ENCODE measurements at places on chromosomes 16 and 17.
A peak's percentile ranks its signal among the peaks of the same experiment; 100 is the strongest.

DNA sequence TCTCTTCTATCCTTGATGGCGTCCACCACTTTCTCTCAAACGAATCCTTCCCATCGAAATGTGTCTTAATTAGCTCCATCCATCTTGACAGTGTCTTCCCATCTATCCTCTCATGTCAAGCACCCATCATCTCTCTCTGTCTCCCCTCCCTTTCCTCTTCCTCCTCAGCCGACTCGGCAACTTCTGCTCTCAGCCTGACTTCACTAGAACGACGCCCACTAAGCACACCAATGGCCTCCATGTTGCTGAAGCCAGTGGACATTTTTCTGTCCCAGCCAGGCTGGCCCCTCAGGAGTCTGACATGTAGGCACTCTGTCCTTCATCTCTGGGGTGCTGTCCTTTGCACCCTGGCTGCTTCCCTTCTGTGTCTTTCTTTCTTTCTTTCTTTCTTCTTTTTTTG is 2.5 kb upstream of the SPATA20 start:
- DNase-seq, result no peak

DNA sequence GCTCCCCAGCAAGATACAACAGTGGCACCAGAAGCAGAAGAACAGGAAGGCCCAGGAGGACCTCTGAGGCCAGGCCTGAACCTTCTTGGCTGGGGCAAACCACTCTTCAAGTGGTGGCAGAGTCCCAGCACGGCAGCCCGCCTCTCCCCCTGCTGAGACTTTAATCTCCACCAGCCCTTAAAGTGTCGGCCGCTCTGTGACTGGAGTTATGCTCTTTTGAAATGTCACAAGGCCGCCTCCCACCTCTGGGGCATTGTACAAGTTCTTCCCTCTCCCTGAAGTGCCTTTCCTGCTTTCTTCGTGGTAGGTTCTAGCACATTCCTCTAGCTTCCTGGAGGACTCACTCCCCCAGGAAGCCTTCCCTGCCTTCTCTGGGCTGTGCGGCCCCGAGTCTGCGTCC is 11.9 kb downstream of the CES3 start:
- no peak for DNase-seq

DNA sequence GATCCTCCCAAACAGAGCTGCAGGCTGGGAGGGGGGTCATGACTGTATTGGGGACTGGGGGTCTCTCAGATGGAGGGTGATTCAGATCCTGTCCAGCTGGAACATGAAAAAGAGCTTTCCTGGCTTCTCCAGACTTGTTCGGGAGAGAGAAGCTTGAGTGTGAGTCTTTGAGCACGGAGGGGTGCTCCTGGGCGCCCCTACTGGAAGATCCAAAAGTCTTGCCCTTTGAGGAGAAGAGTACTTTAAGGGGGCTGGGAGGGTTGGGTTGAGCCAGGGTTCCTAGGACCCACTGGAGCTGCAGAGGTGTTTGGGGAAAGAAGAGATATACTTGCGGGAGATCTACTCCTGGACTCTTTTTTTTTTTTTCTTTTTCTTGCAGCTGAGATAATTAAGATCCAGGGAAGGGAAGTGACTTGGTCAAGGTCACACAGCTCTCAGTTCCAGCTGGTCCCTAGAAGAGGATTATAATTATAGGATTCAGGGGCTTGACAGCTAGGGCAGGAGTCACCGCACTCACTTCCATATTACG is 8.4 kb downstream of the RARA start:
- peak; percentile 59 for DNase-seq

- no peak for DNase-seq
Measured at GRCh38 chr16:4131621-4132020, 15.4 kb upstream of the ADCY9 start.

- peak; percentile 4 for DNase-seq
Measured at GRCh38 chr17:44878627-44879221, 20.5 kb downstream of the EFTUD2 start.

GRCh38 chr17:62101090-62101489 is 36.0 kb upstream of the MED13 start:
- no peak for DNase-seq

GRCh38 chr16:83136419-83136818 is 509.6 kb downstream of the CDH13 start:
- DNase-seq, result no peak

GRCh38 chr16:77675464-77676324 is 46.6 kb upstream of the NUDT7 start:
- peak; percentile 44 for DNase-seq

DNA sequence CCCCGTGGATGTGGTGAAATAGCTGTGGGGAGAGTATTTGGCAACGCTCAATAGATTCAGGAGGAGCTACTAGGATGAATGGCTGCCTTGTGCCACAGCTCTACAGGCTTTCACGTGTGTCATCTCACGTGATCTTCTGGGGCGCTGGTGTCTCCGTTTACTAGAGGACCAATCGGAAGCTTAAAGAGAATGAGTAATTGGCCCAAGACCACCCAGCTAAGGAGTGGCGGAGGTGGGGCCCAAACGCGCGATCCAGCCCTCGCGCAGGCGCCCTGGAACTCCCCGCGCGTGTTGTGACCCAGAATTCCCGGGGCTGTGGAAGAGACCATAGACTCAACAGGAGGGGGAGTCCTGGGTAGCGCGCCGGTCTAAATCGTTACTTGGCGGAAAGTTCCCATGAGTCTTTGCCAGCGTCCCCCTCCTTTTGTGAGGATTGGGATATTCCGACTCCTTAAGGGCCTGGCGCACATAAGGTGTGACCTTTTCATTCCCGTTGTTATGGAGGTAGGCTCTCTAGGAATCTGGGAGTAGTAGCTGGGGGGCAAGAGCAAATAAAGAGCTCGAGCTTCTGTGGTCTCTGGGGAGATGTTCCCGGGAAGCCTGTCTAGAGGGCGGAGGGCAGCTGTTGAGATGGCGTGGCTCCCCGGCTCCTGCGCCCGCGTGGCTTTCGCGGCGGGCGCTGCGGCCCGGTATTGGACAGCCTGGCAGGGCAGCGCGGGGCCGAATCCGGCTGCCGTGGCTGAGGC is 23.4 kb downstream of the TRPV2 start:
- peak; percentile 99 for DNase-seq

- no peak for DNase-seq
Measured at GRCh38 chr16:73531021-73531420, 483.1 kb upstream of the ZFHX3 start.

DNA sequence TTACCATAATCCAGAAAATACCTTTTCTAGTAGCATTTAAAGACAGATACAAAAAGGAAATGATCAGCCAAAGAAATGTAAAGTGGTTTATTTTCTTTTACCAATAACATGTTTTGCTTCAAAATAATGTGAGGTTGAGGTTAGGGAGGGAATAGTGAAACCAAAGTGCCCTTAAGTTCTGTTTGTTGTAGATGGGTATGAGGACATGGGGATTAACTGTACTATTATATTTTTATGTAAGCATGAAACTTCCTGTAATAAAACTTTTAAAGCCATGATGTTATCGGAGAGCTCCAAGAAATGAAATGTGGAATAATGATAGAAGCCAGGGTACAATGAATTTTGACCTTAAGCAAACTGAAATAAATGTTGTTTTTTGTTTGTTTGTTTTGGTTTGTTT is 9.9 kb downstream of the C16orf46 start:
- no peak for DNase-seq

DNA sequence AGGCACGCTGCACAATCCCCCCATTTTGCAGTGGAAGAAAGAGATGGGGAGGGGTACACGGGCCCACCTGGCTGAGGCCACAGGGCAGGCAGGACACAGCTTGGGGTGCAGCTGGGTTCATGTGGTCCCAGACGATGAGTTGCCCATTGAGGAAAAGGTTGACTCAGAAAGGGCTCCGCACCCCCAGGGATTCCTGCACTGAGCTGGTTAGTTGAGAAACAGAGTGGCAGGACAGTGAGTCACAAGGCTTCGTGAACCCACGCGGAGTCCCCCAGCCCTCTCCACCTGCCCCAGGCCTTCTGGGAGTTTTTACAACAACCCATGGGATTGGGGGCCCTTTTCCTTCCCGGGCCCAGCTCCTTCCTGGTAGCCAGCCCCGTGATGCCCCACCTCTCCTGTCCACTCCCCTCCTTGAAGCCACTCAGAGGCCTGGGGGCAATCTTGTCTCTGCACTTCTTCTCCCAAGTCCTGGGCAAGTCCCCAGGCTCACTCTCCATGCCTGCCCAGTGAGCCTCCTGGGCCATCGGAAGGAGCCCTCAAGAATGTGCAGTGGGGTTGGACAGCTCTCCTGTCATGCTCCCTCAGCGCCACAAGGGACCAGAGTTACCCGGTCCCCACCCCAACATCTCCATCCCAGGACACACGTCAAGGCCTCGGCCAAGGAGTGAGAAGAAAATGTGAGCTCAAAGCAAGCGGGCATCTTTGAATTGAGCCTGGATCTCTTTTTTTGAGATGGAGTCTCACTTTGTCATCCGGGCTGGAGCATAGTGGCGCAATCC is 251.2 kb downstream of the PARN start:
- DNase-seq, result no peak

- no peak for DNase-seq
Measured at GRCh38 chr16:67525176-67525860, 3.3 kb upstream of the RIPOR1 start.

DNA sequence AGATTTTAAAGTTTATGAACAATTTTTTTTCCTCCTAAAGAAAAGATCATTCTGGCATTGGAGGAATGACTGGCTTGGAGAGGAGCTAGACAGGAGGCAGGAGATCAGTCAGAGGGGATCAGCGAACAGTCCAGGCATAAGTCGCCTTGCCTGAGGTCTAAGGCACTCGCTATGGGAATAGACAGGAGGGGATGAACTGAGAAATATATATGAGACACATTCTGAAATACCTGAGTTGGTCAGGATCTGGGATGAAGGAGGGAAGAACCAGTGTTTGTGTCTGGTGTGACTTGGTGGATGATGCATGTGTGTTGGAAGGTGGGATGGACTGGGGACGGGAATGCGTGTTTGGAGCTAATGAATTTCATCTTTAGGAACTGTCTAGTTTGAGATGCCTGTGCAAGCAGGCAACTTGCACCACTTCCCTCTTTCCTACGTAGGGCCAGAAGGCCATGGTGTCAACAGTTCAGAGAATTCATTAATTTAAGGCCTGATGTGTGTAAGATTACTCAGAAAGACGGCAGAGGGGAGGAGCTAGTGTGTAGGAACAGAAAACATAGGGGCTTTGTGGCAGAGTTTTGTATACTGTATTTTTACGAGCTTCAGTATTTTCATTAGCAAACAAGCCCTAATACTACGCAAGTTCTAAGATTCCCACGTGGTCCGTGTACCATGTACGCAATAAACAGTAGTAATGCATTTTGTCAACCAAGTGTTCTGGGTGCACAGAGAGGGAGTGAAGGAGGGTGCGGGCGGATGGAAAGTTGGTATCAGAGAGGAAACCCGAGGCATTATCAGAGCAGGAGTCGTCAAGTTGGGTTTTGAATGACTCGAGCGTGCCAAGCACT is 825 bp downstream of the HEATR6 start:
- peak; percentile 36 for DNase-seq

- DNase-seq, result no peak
Measured at GRCh38 chr17:12773153-12773552, 16.1 kb upstream of the ARHGAP44 start.

DNA sequence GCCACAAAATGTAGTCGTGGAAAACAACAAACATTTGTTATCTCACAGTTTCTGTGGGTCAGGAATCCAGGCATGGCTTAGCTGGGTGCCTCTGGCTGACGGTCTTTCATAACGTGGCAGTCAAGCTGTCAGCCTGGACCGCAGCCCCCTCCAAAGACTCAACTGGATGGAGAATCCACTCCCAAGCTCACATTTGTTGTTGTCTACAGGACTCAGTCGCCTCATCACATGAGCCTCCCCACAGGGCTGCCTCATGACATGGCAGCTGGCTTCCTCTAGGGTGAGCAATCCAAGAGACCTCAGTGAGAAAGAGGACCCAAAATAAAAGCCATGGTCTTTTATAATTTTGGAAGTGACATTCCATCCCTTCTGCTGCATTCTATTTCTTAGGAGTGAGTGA is 34.7 kb upstream of the AKAP1 start:
- DNase-seq, result no peak

GRCh38 chr17:50288306-50288705 is 14.0 kb downstream of the TMEM92 start:
- DNase-seq, result no peak

DNA sequence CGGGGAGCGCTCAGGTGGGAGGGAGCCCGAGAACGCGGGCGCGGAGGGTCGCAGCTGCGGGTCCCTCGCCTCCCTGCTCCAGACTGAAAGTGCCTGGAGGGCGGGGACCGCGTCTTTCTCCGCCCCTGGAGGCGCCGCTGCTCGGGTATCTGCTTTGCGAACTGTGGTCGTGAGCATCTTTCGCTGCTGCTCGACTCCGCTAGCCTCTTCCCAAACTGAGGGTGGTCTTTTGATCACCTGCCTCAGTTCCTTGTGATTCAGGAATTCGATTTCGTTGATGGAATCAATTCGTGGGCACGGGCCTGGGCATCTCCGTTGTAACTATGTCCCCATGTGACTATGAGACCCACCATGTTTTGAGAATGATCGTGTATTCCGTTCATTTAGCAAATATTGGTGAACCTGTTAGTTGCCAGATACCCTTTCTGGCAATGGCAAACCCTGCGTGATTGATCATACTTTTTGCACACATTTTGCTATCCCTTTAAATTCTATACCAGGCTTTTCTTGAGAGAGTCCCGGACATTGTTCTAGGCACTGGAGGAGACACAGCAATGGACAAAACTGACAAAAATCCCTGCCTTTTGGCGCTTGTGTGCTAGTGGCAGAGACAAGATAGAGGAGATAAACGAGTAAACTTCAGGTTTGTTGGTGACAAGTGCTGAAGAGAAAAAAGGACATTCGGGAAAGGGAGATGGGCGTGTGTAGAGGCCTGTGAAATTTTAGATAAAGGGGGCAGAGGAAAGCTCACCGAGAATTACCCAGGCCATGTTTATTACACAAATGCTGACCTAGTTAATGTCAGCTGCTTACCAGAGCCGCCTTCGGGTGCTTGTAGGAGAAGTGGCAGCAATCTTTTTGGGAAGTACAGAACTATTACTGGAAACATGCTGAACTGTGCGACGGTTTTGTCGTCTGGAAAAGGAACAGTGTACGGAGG is 948 bp downstream of the UTP18 start:
- DNase-seq, result peak; percentile 84

GRCh38 chr17:37446027-37446426 is 39.3 kb downstream of the TADA2A start:
- DNase-seq, result peak; percentile 71

DNA sequence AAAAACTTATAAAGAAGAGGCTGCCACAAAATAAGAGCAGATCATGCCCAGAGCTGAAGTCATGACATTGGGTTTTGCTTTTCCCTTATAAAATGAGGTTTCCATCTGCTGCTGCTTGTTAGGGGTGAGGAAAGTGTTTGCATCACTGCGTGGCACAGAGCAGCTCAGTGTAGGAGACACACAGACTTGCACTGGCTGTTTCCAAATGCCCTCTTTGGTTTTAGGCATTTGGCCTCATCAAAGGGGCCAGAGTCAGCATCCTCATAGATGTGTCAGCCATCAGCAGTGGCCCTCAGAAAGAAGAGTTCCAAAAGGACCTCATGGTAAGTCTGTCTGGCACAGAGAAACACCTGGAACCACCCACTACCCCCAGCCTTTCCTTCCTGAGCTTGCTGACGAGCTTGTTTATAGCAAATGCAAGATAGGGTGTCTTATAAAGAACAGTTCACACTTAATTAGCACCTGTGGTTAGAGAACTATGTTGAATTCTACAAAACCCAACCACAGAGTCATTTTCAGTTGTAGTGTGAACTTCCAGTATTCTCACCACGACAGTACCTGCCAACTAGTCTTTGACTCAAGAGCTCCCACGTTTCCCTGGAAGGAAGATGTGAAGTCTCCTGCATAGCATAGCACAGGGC is 17.0 kb downstream of the VWA3A start:
- DNase-seq, result no peak
